PC-3 (cell line): ENCODE measurements at places on chromosomes 13 and 19. TPM values are rescaled to one million over a fixed set of nuclear protein-coding genes. Genes with fewer than 3 reads are reported as not detected.

- H3K4me1 ChIP-seq, result peaks cover 48% of the 10 kb centered on the region
- DNase-seq, result peak; percentile 51
- H3K27me3 ChIP-seq, result no peaks in the 10 kb centered on the region
- H3K36me3 ChIP-seq, result no peaks in the 10 kb centered on the region
- no peak overlapping the region for H3K27ac ChIP-seq
Measured at GRCh38 chr19:51809787-51810186, 14.8 kb downstream of the FPR3 start.

DNA sequence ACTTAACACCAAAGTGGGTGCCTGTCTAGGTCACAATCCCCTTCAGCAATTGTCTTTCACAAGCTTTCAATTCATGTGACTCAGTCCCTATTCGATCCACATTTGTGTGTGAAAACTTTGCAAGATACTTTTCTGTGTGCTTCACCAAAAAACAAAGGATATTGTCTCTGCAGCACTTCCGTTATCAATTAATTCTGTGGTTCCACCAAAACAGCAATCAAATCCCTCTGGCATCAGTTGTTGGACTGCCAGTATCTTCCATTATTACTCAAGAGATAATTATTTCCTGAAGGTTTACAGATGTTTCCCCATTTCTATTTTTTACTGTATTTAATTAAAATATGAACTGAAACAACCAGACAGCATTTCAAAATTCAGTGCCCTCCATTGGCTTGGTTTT, 481.4 kb downstream of the SUCLA2 start:
- no peak overlapping the region for H3K27ac ChIP-seq
- no peak overlapping the region for H3K4me3 ChIP-seq
- H3K4me1 ChIP-seq, result no peaks in the 10 kb centered on the region
- DNase-seq, result no peak
- no peaks in the 10 kb centered on the region for H3K27me3 ChIP-seq

- DNase-seq, result no peak
- no peak overlapping the region for H3K4me3 ChIP-seq
- no peaks in the 10 kb centered on the region for H3K27me3 ChIP-seq
- no peak overlapping the region for H3K27ac ChIP-seq
Measured at GRCh38 chr13:95463531-95463930, 89.0 kb upstream of the CLDN10 start.

- no peak overlapping the region for H3K27ac ChIP-seq
- H3K4me1 ChIP-seq, result no peaks in the 10 kb centered on the region
- H3K4me3 ChIP-seq, result no peak overlapping the region
Measured at GRCh38 chr19:45296355-45296754, 26.3 kb downstream of the CKM start.

C19orf33 gene
- 169 and 212 TPM in 2 replicates for total RNA-seq
